ENCODE measurements at places on chromosomes 3 and 15.
A peak's percentile ranks its signal among the peaks of the same experiment; 100 is the strongest.

DNA sequence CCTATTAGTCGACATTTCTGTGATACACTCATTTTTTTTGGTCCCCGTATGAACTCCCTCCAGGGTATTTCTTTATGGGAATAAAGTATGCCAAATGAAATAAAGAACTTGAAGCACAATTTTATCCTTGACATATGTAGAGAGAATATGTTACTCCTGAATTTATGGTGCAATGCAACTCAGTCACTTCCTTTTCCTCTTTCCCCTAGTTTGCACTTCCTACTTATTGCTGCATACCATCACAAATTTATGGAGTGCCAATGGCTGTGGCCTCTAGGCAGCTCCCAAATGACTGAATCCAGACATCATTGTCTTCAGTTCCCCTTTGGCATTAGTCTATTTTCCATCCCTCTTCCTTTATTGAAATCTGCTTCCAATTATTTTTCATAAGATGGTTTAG lies 403.5 kb downstream of the FHIT start:
- DNase-seq, result no peak

DNA sequence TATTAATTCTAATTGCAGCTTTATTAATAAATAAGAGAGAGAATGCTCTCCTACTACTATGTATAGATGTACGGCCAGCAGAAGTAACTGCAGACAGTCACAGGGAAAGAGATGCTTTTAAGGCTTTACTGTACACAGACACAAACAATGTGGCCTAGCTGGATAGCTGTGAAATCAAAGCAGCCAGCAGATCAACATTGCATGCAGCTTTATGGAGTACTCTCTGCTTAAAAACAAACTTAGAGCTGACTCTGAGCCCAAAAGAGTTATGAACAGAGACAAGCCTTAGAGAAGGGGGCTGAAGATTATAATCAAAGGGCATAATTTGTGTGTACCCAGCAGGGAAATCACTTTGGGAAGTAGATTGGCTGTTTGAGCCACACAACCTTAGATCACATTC lies 47.2 kb downstream of the CADM2 start:
- DNase-seq, result no peak

DNA sequence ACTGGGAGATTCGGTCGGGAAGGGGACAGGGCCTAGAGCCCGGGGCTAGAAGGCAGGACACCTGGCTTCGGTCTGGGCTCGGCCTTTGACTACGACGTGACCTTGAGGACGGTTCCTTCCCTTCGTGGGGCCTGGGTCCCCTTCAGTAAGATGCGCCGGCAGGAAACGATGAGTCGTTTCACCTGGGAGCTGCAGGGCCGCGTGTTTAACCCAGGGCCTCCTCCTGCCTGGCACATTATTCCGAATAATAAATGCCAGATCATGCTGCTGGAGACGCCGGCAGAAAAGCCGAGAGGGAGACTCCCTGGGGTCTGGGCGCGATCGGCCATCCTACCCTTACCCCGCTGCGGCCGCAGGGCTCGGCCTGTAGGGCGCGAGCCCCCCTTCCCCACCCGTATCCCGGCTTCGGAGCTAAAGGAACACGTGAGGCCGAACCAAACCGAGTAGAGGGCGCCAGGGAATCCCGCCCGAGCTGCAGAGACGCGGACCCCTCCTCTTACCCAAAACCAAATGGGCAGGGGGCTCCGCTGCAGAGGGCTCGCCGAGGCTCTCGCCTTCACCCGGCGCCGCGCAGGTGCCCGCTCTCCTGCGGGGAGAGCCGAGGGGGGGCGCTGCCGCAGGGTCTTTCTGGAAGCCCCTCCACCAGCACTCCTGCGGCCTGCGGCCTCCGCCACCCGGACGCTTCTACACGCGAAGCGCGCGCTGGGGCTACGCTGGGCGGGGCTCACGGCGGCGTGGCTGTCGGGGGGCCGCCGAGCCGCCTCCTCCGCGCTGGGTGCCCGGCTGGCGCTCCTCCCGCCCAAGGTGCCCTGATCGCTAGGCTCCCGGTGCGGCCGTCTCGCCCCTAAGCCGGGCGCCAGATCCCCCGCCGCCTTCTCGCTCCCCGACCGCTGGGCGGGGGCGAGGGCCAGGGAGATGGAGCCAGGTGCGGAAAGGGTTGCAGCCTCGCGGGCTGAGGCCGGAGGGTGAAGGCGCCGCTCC lies at the start of gene BDH1:
BDH1 (minus strand) TSS at position 688 of the 981 bp plus-strand sequence. CDS start 9,525 bp downstream, outside the sequence.
- peak; percentile 23 for DNase-seq

GRCh38 chr3:46013316-46014094 lies 13.8 kb downstream of the XCR1 start:
- no peak for DNase-seq

GRCh38 chr15:66696770-66697169 lies 5.3 kb upstream of the SMAD6 start:
- no peak for DNase-seq

DNA sequence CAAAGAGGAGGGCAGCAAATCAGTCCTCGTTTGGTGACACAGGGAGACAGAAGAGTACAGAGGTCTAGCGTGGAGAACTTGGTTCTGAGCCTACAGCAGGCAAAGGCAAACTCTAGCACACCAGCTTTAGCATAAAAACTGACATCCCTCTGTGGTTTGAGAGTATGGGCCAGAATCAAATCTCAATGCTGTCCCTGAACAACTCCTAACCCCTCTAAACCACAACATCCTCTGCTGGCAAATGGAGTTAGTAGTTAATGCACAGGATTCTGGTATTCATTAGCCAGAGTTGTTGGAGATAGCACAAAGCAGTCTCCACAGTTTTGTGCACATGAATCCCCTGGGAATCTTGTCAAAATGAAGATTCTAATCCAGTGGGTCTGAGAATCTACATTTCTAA lies 315.8 kb downstream of the NTRK3 start:
- DNase-seq, result no peak

GRCh38 chr15:42344763-42345162 lies 14.5 kb upstream of the CAPN3 start:
- no peak for DNase-seq

- DNase-seq, result no peak
Observed at GRCh38 chr15:71386448-71387236, 271.4 kb downstream of the THSD4 start.

- DNase-seq, result no peak
Observed at GRCh38 chr3:72595376-72595775, 252.9 kb downstream of the SHQ1 start.

DNA sequence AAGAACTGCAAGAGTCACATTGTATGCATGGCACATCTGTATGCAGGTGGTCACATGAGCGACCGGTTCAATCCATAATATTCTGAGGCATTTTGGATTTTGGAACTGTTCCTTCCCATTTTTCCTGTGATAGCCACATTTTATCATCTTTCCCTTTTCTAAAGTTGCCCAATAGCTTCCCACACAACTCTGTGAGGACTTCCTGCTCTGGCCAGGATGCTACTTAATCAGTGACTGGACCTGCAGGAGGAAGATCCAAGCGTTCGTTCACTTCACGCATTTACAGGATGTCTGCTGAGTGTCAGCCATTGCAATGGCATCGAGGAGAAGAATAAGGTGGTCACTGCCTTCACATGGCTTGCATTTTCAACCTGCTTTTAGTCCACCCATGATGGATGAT lies 9.8 kb downstream of the KLHL6 start:
- DNase-seq, result no peak

- DNase-seq, result no peak
Observed at GRCh38 chr3:39531665-39532064, 64.2 kb downstream of the MOBP start.

GRCh38 chr3:100205171-100205570 lies 55.6 kb upstream of the TBC1D23 start:
- no peak for DNase-seq

DNA sequence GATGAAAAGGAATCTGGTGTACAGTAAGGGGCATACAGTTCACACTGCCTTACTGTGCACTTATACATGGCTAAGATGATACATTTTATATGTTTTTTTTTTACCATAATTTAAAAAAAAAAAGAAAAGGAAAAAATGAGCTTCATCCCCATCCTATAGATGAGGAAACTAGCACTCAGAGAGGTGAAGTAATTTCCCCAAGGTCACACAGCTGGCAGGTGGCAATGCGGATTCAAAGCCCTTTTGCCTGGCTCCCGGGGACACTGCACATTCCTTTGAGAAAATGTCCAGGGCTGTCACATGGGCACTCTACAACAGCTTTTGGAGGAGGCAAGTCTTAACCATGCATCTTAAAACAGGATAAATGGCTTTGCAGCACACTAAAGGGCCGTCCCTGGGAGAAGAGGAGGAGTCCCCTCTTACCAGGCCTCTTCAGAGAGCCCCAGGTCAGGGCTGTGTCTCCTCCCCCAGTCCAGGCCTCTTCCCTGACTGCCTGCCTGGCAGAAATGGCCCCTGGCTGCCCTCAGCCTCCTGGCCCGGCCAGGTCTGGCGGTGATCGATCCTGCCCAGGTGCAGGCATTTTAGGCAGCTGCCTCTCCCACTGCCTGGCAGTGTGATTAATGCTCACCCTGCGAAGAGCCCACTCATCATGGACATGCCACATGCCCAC lies 95.1 kb upstream of the LINGO1 start:
- no peak for DNase-seq

DNA sequence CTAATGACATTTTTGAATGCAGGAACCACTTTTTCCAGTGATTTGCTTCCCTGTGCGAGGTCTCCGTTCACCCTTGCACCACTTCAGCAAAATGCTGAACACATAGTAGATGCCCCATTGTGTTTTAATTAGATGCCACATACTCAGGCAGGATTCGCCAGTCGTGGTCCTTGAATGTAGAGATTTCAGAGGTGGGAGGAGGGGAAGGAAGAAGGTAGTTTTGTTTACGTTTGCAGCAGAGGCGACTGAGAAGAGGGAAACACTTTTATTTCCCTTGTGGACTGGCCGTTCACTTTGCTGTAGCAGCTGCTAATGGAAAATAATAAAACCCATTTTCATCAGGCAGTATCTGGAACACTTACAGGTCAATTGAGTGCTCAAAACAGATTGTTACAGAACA lies 262.8 kb upstream of the TBL1XR1 start:
- DNase-seq, result no peak

GRCh38 chr3:27633224-27633545 lies 88.9 kb downstream of the EOMES start:
- DNase-seq, result no peak

GRCh38 chr3:72964633-72965032 lies 32.0 kb upstream of the PPP4R2 start:
- no peak for DNase-seq

DNA sequence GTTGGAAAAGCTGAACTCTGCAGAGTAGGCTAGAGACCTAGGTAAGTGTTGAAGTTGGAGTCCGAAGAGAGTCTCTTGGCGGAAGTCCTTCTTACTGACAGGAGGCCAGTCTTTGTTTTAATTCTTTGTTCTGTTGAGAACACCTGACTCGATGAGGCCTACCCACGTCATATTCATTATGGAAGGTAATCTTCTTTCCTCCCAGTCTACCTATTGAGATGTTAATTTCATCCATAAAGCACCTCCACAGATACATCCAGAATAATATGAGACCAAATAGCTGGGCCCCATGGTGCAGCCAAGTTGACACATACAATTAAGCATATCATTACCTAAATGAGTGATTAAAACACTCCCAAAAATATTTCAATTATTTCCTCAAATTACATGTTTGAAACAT lies 515.5 kb downstream of the CADM2 start:
- DNase-seq, result no peak

DNA sequence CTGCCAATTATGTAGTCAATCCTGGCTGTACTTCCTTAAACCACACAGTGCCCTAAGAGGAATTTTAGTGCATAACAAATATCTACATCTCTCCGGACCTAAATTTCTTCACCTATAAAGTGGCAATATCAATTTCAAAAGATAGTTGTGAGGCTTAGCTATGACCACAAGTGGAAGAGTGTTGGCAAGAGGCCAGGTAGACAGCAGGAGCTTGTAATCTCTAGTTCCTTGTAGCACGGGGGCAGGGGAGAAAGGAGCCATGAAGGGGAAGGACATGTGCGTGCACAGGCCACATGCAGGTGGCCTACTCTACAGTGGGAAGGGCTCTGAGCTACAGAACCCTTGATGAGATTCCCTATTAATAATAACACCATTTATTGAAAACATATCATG lies 269.7 kb downstream of the ABHD5 start:
- no peak for DNase-seq

DNA sequence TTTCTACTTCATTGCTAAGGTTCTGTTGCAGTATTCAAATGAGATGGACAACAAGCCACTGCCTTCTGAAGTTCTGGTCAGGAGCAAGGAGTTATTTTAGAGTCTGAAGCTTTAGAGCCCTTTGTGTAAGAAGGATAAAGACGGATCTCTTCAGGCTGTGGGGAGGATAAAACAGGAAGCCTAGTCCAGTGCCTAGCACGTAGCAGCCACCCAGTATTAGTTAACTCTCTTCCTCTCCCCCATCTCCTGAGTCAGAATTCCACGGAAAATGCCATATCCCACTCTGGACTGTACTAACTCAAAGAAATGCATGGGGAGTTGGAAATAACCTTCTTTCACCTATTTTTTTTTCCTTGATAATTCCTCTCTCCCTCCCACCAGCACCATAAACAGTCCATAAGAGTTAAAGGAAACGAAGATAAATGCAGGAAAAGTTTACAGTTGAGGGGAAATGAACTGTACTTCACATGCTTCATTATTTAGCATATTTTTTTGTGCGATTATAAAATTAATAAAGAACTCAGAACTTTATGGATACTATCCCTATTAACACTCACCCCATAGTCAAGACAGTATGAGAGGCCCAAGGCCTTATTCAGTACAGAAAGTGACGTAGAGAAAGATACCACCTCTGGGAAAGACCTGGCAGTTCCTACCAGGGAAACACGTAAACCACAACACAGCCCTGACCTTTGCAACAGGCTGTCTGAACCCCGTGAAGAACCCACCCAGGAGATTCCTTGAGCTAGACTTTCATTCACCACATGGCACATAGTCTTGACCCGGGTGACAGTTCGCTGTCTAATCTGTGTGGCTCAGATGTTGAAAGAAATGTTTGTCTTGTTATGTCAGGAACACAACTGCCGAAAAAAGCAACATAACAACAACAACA lies 9.2 kb downstream of the IGF2BP2 start:
- DNase-seq, result no peak

GRCh38 chr15:62739082-62739481 lies 303.5 kb upstream of the TPM1 start:
- no peak for DNase-seq

GRCh38 chr3:58353722-58354553 lies 21.2 kb downstream of the PXK start:
- no peak for DNase-seq

Measured in stimulated activated CD8-positive, alpha-beta memory T cell treated with anti-CD3 and anti-CD28 coated beads, Interleukin-7, amount 100 ng/mL, for 1 hour (primary cell).